ENCODE measurements at places on chromosomes 3 and 15. TPM values are rescaled to one million over a fixed set of nuclear protein-coding genes. Genes with fewer than 3 reads are reported as not detected.

- DNase-seq, result peak; percentile 70
Measured at GRCh38 chr3:50550079-50550736, 17.3 kb downstream of the C3orf18 start.

Gene AEN
- 16.9 TPM for total RNA-seq

DNA sequence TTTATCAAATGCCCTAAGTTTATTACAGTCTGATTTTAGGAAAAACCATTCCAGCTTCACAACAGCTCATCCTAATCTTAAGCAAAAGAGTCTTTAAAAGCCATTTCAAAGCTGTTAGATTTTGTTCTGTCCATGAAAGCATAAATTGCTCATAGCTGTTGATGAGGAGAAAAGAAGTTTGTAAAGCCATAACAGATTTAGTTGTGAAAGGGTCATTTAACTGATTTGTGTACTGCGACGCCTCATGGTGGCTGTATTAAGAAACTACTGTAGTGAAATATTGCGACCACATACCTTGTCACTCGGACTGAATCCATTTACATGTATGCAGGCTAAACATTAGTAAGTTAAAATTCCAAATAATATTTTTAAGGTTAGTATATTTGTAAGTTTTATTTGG is 20.9 kb downstream of the BBX start:
- DNase-seq, result no peak

Gene HRG
- total RNA-seq, result not detected

Gene GP9
- 0.55 TPM for total RNA-seq

GRCh38 chr3:73448761-73449301 is 175.9 kb downstream of the PDZRN3 start:
- no peak for DNase-seq

DNA sequence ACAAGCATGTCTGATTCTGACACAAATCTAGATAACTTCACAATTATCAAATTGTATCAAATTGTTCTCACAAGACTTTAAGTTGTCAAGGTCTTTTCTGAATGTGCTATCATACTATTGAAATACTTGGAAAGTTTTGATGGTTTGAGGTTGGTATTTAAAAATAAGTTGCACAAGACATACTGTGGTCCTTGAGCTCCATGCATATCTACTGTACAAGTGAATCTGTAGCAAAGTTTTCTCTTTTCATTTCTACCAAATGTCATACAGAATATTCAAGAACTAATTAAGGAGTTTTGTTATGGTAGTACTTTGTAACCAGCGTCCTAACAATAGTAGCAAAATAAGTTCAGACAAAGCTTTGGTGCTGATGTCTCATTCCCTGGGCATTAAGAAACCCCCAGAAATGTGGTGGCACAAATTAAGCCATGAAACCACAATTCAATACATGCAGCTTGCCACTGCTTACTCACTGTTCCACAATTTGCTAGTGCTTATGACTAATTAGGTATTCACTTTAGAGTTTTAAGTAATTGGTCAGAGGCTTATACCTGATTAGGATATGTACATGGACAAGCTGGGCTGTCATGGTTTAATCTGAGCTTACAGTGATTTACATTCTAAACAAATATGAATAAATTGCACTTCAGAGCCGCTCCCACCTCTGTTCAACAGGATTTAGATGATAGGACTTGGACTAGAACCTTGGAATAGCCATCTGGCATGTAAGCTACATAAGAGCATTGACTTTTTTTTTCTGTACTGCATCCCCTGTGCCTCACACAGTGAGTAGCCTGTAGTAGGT is 8.8 kb downstream of the TBC1D23 start:
- no peak for DNase-seq

GRCh38 chr3:121819236-121819635 is 15.6 kb downstream of the IQCB1 start:
- DNase-seq, result no peak

GRCh38 chr3:176193032-176193730 is 1004.1 kb downstream of the TBL1XR1 start:
- no peak for DNase-seq

DNA sequence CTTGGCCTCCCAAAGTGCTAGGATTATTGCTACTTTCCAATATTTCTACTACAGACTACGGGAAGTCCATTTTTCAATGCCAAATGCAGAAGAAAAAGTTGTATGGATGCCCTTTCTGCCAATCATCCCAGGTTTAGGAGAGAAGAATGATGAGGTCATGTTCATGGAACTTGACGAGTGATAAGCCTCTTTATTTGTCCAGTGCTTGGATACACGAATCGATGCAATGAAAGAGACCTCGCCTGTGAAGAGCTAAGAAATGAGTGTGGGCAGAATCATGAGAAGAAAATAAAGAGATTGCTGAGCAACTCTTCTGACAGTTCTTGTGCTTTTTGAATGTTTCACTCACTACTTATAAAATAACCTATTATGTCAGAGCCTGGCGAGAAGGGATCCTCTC is 996 bp upstream of the SLC28A1 start:
- no peak for DNase-seq

GRCh38 chr3:126926684-126927400 is 56.1 kb upstream of the PLXNA1 start:
- DNase-seq, result no peak

GRCh38 chr3:173064631-173065030 is 76.4 kb downstream of the SPATA16 start:
- no peak for DNase-seq

DNA sequence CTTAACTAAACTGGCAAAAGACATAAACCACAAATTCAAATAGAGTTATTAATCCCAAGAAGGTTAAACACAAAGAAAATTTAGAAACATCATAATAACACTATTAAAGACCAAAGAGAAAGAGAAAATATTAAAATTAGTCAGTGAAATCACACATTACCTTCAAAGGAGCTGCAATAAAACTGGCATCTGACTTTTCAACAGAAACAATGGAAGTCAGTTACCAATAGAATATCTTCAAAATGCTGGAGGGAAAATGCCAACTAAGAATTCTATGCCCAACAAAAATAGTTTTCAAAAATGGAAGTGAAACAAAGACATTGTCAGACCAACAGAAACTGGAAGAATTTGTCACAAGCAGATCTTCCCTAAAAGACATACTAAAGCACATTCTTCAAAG is 68.7 kb upstream of the RNF7 start:
- no peak for DNase-seq

Gene TNFSF10
- total RNA-seq, result 94.2 TPM

Gene ACAN
- 0.20 TPM for total RNA-seq

GRCh38 chr3:106913966-106914365 is 463.3 kb upstream of the CCDC54 start:
- DNase-seq, result no peak

DNA sequence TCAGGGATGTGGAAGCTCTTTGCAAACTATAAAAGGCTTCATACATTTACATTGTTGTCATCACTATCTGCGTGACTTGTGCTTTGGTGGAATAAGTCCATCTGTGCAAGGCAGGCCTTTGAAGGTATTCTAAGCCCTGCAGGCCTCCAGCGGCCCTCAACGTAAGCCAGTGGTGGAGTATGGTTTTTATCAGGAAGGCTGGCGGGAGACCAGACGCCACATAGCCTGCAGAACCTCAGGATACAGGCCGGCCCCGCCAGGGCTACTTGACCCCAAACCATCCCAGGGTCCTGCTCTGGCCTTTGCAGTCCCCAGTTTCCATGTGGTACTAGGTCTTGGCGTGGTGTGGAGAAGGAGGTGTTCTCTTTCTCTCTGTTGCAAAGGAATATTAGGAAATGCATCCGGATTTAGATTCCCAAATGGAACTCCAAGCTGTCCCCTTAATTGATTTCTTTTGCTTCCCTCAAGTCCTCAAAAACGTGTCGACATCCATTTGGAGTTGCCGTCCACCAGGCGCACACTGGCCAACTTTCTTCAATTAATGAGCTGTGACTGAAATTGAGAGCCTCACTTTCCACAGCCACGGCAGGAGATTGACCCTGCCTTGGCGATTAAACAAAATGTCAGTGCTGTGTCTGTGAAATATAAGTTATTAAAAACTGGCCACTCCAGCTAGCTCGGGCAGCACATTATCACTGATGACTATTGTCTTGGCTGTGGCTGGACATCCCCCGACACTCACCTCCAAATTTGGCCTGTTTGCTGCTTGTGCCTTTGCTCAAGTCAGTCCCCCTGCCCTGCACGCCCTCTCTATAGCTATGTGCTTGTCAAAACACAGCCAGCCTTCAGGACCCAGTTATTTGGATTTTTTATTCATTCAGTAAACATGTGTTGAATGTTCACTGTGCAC is 239.8 kb upstream of the TLE3 start:
- DNase-seq, result peak; percentile 60

DNA sequence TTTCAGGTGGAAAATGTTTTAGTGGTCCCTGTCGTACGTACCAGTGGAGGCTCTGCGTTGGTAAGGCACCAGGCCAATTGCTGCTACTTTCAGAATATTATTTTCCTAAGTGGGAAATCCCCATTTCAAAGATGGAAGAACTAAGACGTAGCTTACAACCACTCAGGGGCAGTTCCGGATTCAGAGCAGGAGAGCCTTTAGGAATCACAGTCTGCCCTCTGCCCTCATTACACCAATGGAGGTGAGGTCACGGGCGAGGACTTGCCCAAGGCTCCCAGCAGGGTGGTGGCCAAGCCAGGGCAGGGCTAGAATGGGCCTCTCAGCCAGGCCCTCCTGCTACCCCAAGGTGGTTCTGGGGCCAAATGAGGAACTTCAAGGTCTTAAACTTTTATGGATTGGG is 72.6 kb downstream of the RASGRF1 start:
- DNase-seq, result no peak

Measured in left colon (tissue), 2 donors.